ENCODE measurements at places on chromosomes 12 and 14.

GRCh38 chr14:71319666-71320065, 412.4 kb downstream of the PCNX1 start:
- no peak for DNase-seq

DNA sequence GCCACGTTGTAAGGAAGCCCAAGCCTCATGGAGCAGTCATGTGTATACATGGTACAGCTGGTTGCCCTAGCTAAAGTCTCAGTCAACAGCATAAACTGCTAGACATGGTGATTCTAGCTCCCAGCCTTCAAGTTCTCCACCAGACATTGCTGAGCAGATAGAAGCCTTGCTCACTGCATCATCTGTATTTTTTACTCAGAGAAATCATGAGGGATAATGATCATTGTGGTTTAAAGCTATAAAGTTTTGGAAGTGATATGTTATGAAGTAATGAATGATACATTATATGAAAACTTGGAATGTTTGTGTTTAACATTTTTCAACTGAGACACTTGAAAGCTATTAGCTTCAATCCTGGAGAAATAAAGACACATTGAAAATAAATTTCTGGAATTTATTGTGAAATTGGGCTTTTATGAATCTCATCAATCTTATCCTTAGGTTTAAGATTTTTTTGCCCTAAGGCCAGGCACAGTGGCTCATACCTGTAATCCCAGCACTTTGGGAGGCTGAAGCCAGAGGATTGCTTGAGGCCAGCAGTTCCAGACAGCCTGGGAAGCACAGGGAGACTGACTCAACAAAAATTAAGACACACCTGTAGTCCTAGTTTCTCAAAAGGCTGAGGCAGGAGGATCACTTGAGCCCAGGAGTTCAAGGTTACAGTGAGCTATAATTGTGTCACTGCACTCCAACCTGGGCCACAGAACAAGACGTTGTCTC, 5.6 kb upstream of the NFATC4 start:
- no peak for DNase-seq

DNA sequence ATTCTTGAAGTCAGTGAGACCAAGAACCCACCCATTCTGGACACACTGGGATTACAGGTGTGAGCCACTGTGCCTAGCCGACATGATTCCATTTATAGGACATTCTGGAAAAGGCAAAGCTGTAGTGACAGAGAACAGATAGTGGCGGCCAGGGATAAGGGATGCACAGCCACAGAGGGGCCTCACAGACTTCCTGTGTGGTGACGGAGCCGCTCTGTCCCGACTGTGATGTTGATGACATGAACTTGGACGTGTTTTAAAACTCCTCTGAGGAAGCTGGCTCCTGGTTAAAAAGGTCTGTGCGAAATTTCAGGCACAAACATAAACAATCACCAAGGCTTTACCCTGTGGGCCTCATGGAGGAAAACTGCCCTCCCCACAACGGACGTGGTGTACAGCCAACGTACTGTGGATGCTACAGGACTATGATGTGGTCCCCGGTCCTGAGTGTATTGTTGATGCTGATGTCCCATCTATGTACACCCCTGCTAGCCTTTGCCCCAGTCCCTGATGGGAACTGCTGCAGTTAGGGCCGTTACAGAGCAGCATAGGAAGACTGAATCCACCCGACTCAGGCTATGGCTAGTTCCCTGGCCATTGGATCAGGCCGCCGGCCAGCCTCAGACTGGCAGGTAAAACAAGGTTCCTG, 15.9 kb downstream of the ZNF605 start:
- no peak for DNase-seq

DNA sequence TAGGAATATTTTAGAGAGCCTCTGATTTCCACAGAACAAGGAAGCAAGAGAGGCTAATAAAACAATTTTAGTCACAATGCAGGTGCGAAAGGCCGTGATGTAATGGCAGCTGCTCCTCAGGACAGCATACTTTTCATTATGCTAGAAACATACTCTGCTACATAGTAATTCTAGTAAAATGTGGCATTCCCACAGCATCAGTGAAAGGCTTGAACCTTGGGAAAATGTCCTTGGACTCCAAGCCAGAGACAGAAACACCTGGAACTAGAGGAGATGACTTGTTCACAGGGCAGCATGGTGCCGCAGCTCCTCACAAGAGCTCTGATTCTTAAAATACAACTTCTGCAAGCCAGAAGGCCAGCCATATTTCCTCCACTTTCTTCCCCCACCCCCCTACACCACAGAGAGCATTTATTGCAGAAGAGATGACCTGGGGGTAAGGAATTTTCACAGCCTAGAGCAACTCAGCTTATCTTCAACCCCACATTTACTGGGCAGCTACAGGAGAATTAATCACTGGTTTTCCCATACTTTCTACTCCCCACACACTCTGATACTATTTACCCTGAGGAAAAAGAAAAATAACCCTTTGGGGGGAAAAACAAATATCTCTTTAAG, 15.8 kb downstream of the ABCC9 start:
- no peak for DNase-seq

GRCh38 chr12:1457901-1458300, 136.5 kb downstream of the FBXL14 start:
- no peak for DNase-seq

DNA sequence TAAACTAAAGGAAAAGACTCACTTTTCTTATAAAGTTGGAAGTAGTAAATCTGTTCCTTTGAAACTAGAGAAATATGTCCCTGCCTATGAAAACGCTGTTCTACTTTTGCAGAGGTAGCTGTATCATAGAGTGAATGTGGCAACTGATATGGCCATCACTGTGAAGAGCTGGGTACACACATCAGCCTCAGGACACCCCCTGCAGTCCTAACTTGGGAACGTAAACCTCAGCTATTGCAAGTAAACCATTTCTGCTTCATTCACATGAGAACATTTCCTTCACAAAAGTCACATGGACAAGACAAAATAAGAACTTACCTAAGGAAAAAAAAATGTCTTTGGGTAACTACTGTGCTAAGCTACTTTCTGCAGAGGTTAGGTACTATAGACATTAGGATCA, 233.3 kb upstream of the PPFIA2 start:
- no peak for DNase-seq

- no peak for DNase-seq
Observed at GRCh38 chr12:85550924-85551323, 270.9 kb downstream of the ALX1 start.

GRCh38 chr12:40225337-40225983, 663 bp downstream of the LRRK2 start:
- DNase-seq: no peak

- no peak for DNase-seq
Observed at GRCh38 chr12:82593143-82593542, 93.6 kb upstream of the TMTC2 start.

- DNase-seq: no peak
Observed at GRCh38 chr12:49675137-49675536, 32.1 kb downstream of the FMNL3 start.

- DNase-seq: no peak
Observed at GRCh38 chr12:53096759-53097158, 708 bp upstream of the IGFBP6 start.

GRCh38 chr12:6376079-6376869, 911 bp upstream of the SCNN1A start:
- DNase-seq: no peak
